ENCODE measurements at places on chromosomes 3 and 15.
A peak's percentile ranks its signal among the peaks of the same experiment; 100 is the strongest.

DNA sequence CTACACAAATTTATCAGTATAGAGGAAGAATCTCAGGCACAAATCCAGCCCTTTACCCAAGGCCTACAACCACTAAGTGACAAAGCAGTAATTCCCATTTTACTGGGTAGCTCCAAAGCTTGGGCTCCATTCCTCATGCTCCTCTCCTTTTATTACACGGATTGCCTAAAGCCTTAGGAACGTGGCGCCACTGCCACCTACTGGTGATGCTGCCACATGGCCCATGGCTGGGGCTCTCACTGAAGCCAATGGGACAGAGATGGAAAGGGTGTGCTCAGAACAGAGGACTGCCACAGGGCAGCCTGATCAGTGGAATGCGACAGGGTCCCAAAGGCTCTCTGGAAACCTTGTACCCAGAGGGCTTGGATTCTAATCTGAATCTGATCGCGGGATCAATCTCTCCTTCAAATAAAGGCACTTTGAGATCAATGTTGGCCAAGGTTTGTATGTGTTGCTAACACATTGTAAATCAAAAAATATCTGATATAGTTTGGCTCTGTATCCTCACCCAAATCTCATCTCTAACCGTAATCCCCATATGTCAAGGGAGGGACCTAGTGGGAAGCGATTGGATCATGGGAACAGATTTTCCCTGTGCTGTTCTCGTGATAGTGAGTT, 33.5 kb upstream of the LYZL4 start:
- peak; percentile 29 for DNase-seq

- DNase-seq, result peak; percentile 76
Observed at GRCh38 chr3:127803619-127804018, 18.7 kb downstream of the MGLL start.

- no peak for DNase-seq
Observed at GRCh38 chr15:81301385-81301784, 22.6 kb downstream of the STARD5 start.

DNA sequence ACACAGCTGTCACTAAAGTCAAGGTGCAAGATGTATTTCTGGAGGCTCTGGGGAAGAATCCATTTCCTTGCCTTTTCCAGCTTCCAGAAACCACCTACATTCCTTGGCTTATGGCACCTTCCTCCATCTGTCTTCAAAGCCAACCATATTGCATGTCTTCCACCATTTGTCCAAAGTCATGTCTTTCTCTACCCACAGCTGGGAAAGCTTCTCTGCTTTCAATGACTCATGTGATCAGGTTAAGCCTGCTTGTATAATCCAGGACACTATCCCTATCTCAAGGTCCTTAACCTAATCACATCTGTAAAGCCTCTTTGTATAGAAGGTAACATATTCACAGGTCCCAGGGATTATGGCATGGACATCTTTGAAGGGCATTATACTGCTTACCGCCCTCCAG, 14.2 kb downstream of the ARHGAP31 start:
- no peak for DNase-seq

DNA sequence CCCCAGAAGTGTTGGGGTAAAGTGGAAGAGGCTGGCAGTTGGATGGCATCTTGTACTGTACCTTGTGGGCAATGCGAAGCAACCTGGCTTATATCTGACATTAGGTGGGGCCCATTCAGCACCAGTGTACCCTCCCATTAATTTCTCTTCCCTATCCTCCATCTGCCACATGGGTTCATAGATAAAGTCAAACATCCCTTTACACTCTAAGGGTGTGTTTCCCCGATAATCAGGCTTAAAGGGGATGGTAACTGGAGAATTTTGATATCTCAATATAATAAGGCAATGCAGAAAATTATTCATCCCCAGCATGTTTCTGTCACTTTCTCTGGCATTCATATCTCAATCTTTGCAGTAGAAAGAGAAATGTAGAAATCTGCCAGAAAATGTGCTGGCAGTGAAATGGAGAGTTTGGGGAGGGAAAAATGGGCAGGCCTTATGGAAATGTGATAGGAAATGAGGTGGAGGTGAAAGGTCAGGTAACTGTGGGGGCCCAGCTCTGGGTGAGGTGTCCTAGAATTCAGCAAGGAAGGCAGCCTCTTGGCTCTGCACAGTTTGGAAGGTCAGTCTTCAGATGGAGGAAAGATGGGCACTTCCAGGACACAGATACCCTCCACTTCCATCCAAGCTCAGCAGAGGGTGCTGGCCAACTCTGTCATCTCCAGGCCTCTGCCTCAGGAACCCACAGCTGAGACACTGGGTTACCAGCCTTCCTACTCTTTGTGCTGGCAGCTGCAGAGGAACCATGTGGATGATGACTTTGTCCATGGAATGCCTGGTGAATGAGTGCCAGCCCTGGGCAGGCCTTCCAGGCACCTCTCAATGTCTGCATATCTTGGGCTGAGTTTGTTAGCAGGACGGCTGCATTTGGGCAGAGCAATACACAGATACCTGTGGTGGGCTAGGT, 325.9 kb upstream of the CTDSPL start:
- no peak for DNase-seq

DNA sequence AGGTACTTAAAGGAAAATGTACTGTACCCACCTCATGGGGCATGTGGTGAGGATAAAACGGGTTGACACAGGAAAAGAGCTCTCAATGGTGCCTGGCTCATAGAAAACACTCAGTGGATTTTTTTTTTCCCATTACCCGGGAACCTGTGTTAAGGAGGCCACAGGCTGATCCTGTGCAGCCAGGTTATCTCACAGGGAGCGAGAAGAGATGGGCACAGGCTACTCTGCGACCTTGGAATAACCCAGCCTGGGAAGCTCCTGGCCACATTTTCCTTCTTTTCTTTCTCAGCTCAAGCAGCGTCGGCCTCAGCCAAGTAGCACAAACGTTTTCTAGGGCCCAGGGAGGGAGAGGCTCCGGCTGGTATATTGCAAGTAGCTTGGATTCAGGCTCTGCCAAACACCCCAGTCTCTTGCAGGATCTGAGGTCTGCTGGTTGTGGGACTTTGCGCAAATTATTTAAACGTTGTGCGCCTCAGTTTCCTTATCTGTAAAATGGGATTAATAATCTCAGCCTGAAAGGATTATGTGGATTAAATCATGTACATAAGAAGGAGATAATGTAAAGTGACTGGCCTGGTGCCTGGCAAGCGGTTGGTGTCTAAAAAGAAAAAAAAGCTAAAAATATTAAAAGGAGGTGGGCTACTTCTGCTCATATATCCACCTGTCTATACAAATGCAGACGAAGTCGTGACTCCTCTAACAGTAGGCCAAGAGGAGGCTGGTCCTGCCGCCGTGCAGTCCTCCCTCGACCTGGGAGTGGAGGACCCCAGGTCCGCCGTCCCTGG, 2.2 kb downstream of the FURIN start:
- no peak for DNase-seq

Measured in fibroblast of skin of left quadriceps (primary cell).